Muscle of arm (tissue), 14 donors: ENCODE measurements at places on chromosomes 6 and 20.

DNA sequence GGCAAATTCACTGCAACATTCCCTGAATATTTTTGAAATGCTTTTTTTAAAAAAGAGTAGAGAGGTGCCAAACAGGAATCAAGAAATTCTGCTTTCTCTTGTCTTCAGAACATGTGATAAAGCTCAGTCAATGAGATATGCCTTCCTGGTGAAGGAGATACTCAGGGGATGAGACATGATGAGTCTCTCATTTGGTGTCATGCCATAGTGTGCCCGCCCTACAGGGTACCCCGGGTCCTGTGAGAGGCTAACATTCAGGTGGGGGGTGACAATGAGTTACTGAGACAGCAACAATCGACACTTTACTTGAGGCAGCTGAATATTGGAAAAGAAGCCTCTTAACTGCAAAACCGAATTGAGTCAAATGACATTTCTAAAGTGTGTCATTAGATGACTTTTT is 6.7 kb downstream of the CCR6 start:
- DNase-seq = no peak

- peak; percentile 13 for DNase-seq
Measured at GRCh38 chr6:145086197-145086596, 649.1 kb downstream of the EPM2A start.

DNA sequence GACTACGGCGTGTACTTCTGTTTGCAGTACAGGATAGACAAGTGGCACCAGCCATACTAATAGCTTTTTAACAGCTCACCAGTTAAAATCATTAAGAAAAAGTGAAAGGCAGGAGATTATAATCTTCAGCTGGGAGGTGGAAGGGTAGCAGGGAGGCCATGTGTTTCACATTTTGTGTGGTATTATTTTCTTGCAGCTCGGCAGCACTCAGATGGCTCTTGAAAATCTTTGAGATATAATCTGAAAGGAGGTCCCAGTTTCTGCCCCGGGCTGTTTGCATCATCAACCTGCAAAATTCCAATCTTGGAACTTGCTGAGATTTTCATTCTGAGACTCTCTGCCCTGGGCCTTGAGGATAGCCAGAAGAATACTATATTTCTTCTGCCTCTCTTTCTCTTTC is 87.5 kb upstream of the HDAC2 start:
- no peak for DNase-seq

DNA sequence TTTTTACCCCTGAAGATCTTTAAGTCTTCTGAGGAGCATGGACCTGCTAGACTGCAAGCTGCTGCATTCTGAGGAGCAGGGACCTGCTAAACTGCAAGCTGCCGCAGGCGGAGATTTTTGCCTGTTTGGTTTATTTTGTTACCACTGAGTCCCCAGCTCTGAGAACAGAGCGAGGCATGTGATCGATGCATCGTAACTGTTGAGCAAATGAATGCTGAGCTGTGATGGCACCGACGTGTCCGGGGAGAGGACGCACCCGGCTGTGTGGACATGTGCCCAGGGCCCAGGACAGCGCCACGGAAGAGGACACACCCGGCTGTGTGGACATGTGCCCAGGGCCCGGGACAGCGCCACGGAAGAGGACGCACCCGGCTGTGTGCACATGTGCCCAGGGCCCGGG is 24.2 kb downstream of the DNAJC5 start:
- no peak for DNase-seq

DNA sequence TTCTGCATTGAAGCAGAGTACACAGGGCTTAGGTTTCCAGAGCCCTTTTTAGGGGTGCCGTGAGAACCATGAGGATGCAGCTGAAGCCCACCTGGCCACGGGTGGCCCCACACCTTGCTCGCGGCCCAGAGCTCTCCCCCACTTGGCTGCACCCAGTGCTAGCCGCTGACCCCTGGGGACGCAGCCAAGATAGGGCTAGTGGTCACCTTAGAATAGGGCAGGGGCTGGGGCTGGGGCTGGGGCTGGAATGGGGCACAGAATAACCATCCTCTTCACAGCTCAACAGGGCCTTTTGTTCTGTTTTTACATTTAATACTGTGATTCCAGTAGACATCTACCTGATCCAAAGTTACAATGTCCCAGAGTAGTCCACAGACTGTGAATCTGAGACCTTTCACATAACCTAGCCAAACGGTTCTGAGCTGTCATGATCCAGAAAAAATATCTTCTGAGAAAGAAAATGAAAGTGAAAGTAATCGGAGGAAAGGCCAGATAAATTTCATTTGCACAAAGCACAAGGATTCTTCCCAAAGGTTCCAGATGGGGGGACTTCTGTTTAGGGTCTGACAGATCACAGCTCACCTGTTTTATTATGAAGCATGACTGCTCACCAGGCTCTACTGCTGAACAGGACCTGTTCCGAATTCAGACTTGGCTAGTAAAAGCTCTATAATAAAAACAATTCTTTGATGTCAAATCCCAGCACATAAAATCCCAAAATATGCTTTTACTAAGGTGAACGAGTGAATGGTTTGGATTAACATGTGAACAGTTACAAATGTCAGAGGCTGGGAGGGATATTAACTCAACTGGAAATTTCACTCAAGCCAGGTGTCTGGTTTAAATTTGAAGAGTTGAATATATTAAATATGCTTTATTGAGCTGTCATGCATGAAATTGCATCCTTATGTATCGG is 401.9 kb downstream of the THBS2 start:
- peak; percentile 20 for DNase-seq

GRCh38 chr6:43636308-43636659 is 644 bp downstream of the MAD2L1BP start:
- no peak for DNase-seq

DNA sequence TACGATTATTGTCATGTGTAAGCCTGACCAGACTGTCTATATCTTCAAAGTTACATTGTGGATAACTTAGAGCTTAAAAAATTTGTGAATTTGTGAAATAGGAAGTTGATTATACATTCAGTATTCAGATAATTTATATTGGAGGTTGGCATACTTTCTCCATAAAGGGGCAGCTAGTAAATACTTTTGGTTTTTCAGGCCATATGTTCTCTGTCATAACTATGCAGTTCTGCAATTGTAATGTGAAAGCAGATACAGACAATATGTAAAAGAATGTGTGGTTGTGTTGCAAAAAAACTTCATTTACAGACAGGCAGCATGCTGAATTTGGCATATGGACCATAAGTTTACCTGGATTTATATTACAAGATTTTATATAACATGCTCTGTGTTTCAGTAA is 29.3 kb downstream of the HSF2 start:
- no peak for DNase-seq

- no peak for DNase-seq
Measured at GRCh38 chr6:89368999-89369398, 16.5 kb upstream of the UBE2J1 start.

- DNase-seq = peak; percentile 86
Measured at GRCh38 chr20:31879143-31879987, 8.9 kb downstream of the TTLL9 start.

GRCh38 chr6:168133168-168133561 is 54.2 kb upstream of the FRMD1 start:
- peak; percentile 75 for DNase-seq

DNA sequence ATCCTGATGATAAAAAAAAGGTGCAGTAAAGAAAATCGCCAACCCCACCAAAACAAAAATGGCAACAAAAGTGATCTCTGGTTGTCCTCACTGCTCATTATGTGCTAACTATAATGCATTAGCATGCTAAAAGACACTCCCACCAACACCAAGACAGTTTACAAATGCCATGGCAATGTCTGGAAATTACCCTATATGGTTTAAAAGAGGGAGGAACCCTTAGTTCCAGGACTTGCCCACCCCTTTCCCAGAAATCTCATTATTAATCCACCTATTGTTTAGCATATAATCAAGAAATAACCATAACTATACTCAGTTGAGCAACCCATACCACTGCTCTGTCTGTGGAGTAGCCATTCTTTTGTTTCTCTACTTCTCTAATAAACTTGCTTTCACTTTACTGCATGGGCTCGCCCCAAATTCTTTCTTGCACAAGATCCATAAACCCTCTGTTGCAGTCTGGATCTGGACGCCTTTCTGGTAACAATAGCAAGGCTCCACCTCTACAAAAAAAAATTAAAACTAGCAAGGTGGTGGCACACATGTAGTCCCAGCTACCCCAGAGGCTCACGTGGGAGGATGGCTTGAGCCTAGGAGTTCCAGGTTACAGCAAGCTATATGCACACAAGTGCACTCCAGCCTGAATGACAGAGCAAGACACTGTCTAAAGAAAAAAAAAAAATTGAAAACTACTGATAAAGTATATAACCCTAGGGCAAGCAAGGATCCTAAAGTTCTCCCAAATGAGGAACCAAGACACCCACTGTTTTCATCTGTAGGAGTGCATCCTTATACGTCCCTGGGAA is 278.8 kb upstream of the JARID2 start:
- no peak for DNase-seq

DNA sequence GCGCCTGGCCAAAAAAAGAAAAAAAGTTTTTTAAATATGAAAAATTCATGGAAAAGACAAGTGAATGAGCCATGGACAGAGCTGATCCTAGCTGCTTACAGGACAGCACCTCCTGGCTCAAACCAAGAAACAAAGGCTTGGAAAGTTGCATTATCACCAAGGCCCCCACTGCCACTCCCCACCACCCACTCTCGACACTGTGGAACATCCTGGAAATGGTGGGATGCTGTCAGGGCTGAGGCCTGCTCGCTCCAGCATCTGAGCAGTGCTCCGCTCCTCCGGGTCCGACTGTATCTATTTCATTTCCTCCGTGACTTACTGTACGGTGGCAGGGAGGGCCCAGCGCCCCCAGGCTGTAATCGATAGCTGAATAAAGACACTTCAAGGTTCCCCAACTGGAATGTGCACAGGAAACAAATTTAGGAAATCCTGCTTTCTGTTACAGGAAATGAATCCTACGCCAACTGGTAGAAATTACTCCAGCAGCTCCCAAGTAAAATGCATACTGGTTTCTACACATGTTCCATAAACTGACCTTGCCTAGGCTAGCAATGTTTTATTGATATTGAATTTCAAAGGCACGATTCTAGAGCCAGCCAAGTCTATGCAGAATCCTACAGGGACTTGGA is 109.5 kb upstream of the NFATC2 start:
- DNase-seq = peak; percentile 13

DNA sequence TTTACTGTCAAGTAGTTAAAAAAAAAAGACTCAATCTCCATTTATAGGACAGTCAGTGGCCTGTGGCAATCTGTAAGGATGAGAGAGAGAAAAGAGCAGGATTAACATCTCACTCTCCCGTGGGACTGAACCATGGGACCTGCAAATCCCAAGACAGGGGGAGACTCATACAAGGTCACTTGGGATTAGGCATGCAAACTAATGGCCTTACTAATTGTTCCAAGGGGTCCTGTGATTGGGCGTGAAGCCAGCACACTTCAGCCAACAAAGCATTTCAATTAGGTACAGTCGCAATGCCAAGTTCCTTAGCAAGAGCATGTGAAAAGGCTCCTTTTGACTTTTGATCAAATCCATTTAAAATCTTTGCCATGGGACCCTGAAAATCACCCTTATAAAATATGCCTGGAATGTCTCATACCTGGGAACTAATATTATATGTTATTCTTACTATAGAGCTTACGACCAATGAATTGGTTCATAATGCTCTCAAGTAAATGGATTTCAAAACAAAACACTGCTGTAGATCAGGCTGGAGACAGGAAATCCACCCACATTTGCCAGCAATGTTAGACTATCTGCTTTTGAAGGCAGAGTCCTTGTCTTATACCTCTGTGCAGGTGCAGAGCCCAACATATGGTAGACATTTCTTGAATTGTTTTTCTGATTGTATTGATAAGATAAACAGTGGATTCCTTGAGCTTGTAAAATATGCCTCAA is 412.5 kb downstream of the GJA1 start:
- DNase-seq = no peak

GRCh38 chr6:39166912-39167290 is 51.9 kb upstream of the SAYSD1 start:
- no peak for DNase-seq

- DNase-seq = no peak
Measured at GRCh38 chr20:19886661-19887288, 128.7 kb downstream of the RIN2 start.

GRCh38 chr6:124200661-124201060 is 397.0 kb downstream of the NKAIN2 start:
- DNase-seq = no peak

DNA sequence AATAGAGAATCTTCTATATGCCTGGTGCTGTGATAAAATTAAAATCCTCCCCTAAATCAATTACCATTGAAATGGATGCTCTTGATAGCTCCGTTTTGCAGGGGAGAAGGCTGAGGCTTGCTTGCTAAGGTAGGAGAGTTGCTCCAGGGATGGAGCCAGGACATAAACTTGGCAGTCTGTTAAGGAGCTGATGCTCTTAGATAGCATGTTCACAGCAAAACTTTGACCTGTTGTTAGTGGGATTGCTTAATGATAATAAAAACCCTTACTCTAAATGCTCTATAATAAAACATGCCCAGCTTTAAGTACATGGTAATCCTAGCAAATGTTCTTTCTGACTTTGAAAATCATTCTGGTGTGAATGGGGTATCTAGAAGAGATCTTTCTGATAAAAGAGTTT is 228.4 kb upstream of the JAG1 start:
- DNase-seq = no peak

DNA sequence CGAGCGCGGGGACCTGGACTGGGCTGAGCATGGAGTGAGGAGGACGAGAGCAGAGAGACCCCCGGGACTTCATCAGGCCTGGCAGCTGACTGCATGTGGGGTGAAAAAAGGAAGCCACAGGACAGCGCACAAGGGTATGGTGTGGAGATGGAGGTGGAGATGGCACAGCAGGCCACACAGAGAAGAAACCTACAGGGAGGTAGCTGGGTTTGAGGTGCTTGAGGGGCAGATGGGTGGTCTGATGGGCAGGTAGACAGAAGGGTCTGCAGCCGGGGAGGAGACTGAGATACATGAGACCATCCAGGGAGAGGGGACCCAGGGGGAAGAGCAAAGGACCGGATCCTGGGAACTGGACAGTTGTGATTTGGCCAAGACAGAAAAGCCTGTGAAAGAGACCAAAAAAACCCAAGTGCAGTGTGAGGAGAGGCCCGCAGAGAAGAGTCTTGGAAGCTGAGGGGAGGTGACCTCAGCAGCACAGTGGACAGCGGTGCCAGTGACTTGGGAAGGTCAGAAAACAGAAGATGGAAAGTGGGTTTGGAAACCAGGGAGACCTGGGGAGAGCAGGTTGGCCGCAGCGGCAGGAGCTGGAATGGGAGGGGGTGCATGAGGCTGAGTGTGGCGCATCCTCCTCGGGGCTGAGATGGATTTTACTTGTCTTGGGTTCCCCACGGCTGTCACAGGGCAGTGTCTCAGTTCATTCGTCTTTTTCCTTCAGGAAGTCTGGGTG is 5.5 kb downstream of the HLA-DPB1 start:
- DNase-seq = no peak

DNA sequence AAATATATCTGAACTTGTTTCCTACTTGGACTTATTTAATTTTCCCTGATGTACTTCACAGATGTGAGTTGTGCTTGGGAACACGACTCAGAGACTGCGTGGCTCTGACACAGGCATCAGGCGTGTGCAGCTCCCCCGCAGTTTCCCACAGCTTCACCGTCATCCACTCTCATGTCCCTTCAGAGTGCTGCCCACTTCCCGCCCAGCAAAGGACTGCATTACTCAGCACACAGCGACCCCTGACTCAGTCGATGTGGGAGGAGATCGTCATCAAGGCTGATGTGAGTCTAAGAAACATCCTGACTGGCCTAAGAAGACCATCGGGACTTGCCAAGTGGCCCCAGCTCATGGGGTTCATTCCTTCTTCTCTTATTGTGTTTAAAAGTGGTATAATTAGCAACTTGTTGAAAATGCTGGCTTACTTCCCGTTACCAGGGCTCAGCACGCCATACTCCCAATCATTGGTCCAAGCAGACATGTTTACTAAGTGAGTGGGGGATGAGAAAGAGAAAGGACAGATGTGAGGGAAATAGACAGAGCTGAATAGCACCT is 539.4 kb upstream of the JARID2 start:
- peak; percentile 49 for DNase-seq
